ENCODE measurements at places on chromosomes 2 and 18. TPM values are rescaled to one million over a fixed set of nuclear protein-coding genes. Genes with fewer than 3 reads are reported as not detected.

DNA sequence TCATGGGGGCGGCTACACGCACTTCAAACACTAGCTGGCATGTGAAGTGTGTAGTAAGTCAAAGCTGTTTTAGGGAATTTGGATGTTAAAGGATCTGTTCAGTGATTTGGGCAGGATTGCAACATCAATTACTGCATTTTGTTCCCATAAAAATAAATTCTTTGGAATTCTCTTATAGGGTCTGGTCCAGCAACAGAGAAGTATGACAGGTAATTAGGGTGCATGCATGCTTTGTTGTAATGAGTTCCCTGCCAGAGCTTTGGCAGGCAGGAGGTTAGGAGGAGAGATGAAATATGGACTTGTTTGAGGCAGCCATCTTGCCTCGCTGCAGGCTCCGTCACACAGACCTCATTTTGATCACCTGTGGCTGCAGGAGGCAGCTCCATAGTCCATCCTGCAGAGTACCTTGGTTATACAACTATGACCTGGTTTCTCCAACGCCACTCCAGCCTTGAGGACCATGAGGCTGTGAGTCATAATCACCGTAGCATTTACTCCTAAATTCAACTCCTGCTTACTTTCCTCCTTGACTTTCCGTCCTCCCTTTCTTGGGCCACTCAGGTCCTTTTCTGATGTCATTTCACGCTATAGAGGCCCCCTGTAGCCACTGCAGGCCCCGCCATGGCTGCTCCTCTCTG, 26.5 kb upstream of the EML4 start:
- H3K36me3 ChIP-seq = no peaks in the 10 kb centered on the region
- H3K27ac ChIP-seq = no peak overlapping the region
- no peak for DNase-seq

The IL36RN gene
- not detected for total RNA-seq

The STARD6 gene
- total RNA-seq = 0.54 TPM

The CROCC2 gene
- total RNA-seq = not detected

Data from activated T-helper 1 cell treated with anti-CD3 and anti-CD28 coated beads, Interleukin-12 subunit alpha, Interleukin-12 subunit beta, Interleukin-2, Interleukin-4 antibody, amounts not matched to agents 30 ng/mL and 10 ng/mL and 1 ng/mL, durations not matched to agents 14 hours and 24 hours and 36 hours (primary cell).